ENCODE measurements at places on chromosomes 6 and 20.

GRCh38 chr6:52475307-52475706 lies 55.2 kb downstream of the EFHC1 start:
- DNase-seq: no peak

DNA sequence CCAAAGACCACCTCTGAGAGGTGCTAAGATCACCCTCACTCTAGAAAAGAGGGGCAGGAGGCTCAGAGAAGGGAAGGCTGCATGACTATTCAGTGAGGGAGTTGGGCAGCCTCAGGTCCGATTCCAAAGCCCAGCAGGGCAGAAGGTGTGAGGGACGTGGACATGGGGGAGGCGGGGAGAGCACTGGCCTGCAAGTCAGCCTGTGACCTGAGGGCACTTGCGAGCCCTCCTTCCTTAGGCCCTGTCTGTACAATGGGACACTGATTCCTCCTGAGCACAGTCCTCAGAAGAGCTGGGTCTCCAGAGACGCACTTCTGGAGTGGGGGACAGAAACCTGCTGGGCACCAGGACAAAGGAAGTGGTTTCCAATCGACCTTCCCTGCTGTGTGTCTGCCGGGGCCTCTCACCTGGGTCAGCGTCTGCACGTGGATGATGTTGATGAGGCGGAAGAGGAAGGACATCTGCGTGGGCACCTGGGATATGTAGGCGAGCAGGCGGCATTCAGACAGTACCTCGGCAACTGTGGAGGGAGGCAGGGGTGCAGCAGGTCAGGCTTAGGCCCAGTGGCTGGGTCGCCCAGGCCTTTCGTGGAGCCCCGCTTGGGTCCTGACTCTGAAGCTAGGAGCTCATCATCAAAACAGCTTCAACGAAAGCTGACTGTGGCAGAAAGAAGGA lies 48.5 kb downstream of the MYH7B start:
- DNase-seq: no peak

- no peak for DNase-seq
Measured at GRCh38 chr6:166465003-166465399, 82.3 kb upstream of the MPC1 start.

DNA sequence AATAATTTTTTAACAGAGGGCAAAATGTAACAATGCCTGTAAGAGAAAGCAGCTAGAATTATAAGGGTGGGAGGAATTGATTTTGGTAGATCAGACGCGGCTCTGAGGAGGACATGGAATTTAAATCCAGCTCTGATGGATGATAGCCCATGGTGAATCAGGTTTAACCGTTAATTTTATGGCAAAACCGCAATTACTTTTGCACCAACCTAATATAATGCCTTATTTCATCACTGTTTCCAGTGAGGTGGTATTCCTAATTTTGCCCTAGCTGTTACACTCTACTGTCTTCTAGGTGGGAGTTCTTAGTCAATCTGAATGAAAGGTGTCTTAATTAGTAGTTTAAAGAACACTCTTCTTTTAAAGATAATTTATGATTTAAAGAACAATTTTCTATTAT lies 198.3 kb upstream of the SMLR1 start:
- no peak for DNase-seq

- no peak for DNase-seq
Measured at GRCh38 chr6:37137201-37138090, 32.5 kb upstream of the PIM1 start.

DNA sequence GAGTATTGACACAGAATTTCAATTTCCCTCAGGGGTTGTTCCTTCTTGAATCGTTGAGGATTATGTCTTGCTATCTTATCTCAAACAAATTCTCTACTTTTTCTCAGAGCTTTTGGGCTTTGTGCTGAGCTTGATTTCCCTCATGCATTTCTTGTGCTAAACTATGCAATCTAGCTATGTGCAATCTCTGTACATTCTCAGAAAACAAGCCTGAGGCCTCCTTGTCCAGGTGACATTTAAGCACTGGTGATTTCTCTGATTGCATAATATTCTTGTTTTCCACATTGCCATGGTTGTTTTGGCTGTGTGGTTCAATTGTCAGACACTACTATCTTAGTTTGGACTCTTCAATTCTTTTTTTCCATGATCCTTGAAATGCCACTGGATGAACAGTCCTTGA lies 81.2 kb upstream of the MAN1A1 start:
- DNase-seq: no peak

DNA sequence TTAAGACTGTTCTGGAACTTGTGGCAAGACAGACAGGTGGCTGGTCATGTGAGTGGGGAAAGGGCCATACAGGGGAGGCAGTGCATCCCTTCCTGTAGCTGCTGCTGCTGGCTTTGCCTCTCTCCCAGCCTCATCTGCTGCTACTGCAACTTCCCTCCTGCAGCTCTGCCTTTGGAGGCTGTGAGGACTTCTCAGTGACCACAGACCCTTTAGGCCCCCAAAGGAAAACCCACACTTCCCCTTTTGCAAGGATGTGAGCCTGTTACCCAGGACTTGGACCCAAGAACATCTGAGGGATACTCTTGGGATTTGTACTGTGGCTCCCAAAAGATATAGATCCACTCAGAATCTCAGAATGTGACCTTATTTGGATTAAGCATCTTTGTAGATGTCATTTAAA lies 91.0 kb downstream of the TMEM170B start:
- DNase-seq: no peak

DNA sequence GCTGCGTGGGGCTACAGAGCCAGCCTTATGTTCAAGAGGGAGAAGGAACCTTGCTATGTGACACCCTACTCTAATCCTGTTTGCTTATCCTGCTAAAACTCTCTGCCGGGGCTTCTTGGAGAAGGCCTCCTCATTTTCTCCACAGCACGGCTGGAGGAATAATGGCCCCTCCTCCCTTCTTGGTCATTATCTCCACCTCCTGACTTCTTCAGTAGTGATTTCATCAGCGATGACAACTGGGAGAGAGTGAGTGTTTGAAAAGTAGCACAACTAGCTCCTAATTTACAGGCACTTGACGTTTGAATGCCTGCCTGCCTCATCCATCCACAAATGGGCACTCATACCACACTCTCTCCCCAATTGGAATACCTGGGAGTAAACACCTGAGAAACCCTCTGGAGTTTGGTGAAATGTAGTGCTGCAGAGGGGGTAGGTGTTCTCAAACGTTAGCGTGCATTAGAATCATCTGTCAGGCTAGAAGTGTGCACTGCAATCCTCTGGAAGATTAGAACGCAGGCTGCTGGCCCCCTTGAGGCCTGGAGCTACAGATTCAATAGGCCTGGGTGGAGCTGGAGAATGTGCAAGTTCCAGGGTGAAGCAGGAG lies 148.5 kb downstream of the FOXC1 start:
- DNase-seq: no peak

DNA sequence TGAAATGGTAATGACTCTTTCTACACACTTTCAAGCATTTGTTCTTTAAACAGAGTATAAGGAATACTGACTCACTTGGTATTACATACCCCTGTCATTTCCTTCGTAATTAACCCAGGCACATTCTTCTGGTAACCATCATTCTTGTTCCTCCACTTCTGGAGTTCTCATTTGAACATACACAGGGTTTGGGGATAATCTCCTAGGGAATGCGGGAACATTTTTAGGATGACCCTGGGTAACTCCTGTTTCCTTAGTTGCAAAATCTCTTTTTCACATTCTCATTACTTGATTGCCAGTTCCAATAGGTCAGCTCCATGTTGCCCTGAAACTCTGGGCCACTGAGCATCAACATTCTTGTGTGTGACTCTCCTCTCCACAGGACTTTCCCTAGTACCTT lies 51.5 kb upstream of the E2F3 start:
- no peak for DNase-seq

DNA sequence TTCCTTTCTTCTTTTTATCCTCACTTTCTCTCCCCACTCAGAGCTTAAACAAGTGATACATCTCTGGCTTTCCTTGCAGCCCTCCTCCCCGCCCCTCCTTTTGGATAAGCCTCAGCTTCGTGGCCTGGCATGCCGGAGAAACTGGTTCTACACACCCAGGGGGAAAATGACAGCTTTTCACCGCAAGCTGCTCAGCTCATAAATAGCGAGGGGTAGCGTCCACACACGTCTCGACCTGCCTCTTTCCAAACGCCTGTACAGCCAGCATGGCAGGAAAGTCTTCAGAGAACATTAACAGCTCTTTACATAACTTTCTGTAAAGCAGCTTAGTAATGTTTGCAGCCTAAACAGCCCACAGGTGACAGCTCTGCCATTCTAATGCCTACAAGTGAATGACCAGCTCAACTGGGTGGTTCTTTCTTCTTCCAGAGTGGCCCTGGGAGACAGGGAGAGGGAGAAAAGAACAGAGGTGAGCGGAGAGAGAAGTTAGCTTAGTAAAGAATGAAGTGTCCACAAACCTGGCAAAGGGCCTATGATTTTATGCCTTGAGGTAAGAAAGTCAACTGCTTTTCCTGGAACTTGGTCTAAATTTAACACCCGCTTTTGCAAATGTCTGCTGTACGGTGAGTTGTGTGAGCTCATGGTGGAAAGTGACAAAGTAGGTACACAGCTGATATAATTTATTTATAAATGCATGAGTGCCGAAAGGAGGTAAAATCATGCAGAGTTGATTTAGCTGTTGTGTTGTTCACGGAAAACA lies 251.5 kb downstream of the TFAP2A start:
- no peak for DNase-seq

- no peak for DNase-seq
Measured at GRCh38 chr6:56756791-56757587, 114.3 kb upstream of the DST start.

DNA sequence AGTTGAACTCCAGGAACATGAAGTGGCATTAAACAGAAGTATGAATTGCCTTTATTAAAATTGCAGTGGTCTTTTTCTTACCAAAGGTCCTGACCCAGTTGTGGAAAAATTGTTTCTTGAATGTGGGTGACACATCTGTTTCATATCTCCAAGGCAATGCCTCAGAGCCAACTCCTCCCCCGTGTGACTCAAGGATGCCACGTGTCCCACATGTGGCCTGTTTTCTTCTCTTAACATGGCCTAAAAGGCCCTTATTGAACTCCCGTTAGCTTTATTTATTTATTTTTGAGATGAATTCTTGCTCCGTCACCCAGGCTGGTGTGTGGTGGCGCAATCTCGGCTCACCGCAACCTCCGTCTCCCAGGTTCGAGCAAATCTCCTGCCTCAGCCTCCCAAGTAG lies 128.4 kb upstream of the ESR1 start:
- no peak for DNase-seq

GRCh38 chr6:75849329-75850025 lies 100.4 kb downstream of the MYO6 start:
- no peak for DNase-seq

Measured in GM12878 (cell line).